Kasumi-1 (cell line): ENCODE measurements at places on chromosomes 5 and 9.
A peak's percentile ranks its signal among the peaks of the same experiment; 100 is the strongest.

DNA sequence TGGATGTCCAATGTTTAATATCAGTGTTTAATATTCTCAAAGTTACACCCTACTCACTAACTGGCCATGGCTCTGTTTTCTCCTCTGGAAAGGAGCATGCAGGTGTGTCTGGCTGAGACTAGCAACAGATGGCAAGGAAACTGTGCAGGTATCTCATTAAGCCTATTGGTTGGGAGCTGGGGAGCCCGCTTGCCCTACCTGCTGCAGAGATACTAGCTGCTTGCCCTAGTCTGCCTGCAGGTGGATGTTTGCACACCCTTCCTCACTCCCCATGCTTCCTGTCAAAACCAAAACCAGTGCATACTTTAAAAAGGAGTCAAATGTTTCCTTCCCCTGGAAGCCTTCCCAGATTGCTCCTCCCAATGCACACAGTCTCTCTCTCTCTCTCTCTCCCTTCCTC, 228.3 kb upstream of the RASEF start:
- DNase-seq = no peak

DNA sequence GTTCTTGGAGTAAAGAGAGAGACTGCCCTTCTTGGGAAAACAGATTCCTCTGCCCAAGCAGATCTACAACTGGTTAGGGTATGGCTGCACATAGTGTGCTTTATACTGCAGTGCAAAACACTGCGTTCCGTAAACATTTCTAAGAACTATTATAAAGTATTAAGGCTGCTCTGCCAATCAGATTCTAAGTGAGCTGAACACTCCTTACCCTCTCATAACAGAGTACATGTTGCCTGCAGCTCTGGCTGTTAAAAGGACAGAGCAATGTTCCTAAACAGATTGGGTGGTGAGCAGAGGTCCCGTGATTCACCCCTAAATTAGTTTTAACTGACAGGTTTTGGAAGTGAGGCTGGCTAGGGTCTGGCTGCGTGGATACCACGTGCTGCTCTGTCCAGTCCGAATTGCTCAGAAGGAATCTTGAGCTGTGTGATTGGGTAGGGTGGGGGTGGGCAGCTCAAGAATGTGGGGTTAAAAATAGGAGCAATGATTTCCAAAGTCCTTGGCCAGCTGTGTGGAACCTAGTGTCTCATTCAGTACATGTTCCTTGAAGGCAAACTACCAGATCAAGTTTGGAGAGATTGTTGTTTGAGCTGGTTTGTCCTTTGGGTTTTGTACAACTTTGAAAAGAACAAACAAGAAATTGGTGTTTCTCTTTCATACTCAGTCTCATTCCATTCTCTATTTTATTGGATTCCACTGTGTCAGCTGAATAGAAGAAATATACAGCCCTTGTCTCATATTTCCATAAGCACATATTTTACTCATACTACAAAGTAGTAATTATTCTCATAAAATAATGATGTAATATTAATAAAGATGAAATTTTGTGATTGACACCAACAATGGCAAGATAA, 497.6 kb upstream of the CD180 start:
- DNase-seq = no peak

GRCh38 chr9:34992376-34992951, 2.9 kb downstream of the DNAJB5 start:
- peak; percentile 22 for DNase-seq

GRCh38 chr5:68839019-68839552, 254.7 kb upstream of the SLC30A5 start:
- DNase-seq = no peak

GRCh38 chr9:97640325-97640724, 6.7 kb downstream of the NCBP1 start:
- no peak for DNase-seq

- no peak for DNase-seq
Measured at GRCh38 chr5:51465165-51465564, 81.9 kb downstream of the ISL1 start.

- no peak for DNase-seq
Measured at GRCh38 chr9:133304158-133304470, 29.1 kb upstream of the ABO start.

DNA sequence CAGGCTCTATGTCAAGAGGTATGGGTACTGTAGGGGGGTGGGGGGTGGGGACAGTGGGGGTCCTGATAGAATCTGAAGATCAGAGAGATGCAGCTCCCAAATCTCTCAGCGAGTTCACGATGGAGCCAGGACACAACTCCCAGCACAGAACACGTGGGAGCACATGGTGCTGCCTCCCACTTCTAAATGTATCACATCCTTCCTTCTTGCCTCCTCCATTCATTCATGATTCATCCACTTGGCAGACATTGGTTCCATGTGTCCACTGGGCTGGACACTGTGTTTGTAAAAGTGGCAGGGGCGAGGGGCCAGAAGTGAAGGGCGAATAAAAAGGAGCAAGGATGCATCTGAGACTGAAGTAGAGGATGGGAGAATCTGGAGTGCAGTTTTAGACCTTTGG, 33.9 kb downstream of the SH3TC2 start:
- no peak for DNase-seq

DNA sequence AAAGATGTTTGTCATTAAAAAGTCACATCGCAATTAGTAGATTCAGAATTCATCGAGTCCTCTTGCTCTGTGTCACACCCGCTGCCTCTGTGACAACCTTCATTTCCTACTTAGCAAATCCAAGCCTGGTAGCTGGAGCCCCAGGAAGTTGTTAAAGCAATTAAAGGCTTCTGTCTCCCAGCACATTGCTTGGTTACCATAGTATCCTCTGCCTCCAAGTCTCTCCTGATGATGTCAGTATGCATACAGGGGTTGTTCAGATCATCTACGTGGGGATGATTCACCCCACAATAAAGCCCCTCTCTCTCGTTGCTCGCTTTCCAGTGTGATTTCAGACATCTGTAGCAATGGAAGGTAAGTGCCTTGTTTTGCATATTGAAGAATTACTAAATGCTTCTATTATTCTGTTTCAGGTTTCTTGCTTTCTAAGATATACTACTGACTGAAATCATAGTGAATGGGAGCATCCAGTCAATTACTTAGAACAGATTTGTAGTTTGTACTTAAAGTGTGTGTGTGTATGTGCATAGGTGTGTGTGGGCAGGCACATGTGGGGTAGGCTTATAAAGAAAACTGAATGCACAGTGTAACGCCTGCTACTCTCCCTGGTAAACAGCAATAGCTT, 52.9 kb downstream of the PAM start:
- peak; percentile 81 for DNase-seq

- DNase-seq = no peak
Measured at GRCh38 chr9:137417161-137418021, 5.6 kb downstream of the EXD3 start.

- no peak for DNase-seq
Measured at GRCh38 chr5:43036856-43037635, 3.1 kb downstream of the ANXA2R start.

GRCh38 chr9:35909687-35910612, 660 bp downstream of the SPAAR start:
- DNase-seq = no peak

- DNase-seq = no peak
Measured at GRCh38 chr9:28956116-28956880, 1383.0 kb upstream of the C9orf72 start.

DNA sequence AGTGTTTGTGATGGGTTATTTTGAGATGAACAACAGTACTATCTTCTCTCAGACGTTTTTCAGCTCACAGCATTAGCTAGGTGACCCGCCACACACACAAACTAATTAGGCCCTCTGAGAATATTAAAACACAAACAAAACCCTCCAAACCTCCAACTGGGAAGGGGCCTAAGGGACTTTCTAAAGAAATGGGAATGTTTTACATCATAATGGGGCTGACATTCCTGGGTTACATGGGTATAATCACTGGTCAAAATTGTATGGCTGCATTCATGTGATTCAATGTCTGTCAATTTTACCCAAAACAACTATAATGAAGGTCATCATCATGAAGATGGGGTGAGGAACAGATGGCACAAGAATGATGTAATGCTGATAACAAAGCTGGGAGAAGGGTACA, 59.6 kb downstream of the SPTLC1 start:
- no peak for DNase-seq

DNA sequence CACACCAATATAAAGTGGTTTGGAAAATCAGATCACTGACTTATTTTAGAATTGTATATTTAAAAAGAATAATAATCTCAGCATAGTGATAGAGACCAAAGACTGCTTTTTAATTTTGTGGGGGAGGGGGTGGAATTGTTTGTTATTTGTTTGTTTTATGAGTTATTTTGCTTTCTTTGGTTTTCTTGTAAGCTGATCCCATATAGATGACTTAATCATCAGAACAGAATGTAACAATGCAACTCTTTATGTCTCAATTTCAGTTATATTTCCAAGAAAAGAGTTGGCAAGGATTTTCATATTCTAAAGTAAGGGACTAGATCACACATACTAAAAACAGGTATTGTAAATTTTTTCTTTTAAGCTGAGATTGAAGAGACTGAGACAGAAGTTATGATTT, 984.9 kb downstream of the TLE4 start:
- no peak for DNase-seq

- peak; percentile 59 for DNase-seq
Measured at GRCh38 chr5:146007270-146007669, 70.9 kb downstream of the SH3RF2 start.

DNA sequence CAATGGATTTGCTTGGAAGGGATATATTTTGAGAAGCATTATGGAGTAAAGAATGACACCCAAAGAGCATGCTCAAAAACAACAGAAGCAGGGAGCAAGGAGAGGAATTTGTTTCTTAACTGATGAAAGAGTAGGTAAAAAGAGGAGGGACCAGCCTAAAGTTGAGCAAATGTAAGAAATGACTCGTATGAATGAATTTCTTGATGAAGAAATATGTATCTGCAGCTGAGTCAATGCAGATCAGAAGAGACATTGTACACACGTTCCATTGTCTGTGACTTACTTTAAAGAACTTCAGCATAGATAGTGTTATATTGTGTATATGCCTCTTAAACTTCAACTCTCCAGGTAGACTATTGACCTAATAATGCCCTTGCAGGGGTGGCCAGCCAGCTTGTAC, 112.7 kb upstream of the NREP start:
- no peak for DNase-seq

- no peak for DNase-seq
Measured at GRCh38 chr9:121607434-121608167, 43.8 kb upstream of the DAB2IP start.

DNA sequence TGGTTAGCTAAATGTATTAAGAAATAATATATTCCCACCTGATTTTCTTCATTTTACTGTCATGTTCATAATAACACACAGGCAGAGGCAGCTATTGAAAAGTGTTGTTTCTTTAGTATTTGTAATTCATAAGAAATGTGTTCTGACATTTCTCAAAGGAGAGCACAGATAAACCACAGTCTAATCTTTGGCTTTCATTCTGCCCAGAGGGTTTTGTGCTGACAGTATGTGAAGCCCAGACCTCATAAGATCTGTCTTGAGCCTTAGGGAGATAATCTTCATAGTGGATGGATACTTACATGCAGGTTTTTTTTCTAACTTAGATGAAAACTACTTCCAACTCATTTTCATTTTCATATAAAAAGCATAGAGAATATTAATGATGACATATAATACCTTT, 206.1 kb downstream of the CHSY3 start:
- DNase-seq = no peak

- no peak for DNase-seq
Measured at GRCh38 chr9:82491604-82492003, 503.0 kb downstream of the SPATA31D1 start.
